ENCODE measurements at places on chromosomes 6 and 20. TPM values are rescaled to one million over a fixed set of nuclear protein-coding genes. Genes with fewer than 3 reads are reported as not detected.

The C6orf15 gene
- total RNA-seq = not detected

- DNase-seq = no peak
Observed at GRCh38 chr6:137361701-137362100, 132.5 kb downstream of the OLIG3 start.

DNA sequence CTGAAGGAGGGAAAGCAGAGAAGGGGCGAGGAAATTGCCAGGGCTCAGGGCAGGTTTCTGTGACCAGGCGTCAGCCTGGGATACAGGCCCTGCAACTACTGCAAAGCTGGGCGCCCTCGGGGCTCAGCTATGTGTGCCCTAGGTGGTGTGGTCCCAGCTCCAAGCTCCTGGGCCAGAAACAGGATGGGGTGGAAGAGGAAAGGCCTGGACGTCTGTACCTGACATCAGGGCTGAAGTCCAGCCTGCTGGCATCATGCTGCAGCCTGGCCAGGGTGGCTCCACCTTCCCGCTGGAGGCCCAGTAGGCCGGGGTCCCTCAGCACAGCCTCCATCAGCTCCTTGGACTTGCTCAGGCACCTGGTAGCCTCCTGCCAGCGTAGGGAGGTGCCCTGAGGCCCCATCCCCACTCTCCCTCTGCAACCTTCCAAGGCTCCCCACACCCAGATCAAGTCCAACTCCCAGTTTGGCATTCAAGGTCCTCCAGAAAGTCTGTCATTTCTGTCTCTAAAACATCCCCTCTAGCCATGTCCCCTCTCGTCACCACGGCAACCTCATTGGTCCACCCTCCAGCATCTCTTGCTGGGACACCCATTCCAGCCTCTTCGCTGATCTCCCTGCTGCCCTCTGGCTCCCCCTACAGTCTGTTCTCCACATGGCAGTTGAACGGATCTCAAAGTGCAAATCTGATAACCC lies 38.2 kb downstream of the KIAA1755 start:
- peak; percentile 43 for DNase-seq

DNA sequence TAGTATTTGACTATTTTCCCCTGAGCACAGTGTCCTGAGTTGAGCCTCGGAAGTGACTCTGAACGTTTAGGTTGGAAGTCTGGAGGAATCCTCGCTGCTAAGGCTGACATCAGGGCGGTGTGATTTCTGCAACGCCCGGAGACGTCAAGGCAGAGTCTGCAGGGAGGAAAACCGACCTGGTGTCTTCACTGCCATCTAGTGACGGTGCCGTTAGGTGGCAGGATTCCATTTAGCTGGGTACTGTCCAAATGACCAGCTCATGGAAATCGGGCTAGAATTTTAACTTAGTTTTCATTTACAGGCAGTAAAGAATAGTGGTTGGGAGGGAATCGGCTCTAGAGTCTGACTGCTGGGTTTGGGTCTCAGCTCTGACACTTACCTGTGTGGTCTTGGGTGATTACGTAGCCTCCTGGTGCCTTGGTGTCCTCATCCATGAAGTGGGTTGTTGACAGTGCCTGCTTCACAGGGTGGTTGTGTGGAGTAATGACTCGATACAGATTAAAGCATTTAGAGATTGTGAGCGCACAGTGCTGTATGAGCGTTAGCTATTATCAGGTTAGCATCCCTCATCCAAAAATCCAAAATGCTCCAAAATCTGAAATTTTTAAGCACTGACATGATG lies 35.0 kb downstream of the FOXF2 start:
- DNase-seq = peak; percentile 70

The PHACTR1 gene
- total RNA-seq = 3.3 TPM

- no peak for DNase-seq
Observed at GRCh38 chr6:80142586-80142985, 36.1 kb downstream of the BCKDHB start.

The OR2J1 gene
- total RNA-seq = not detected

GRCh38 chr6:109491207-109491938 lies 8.4 kb upstream of the ZBTB24 start:
- peak; percentile 11 for DNase-seq

The KCNB1 gene
- total RNA-seq = 0.02 TPM

The METTL24 gene
- total RNA-seq = not detected

DNA sequence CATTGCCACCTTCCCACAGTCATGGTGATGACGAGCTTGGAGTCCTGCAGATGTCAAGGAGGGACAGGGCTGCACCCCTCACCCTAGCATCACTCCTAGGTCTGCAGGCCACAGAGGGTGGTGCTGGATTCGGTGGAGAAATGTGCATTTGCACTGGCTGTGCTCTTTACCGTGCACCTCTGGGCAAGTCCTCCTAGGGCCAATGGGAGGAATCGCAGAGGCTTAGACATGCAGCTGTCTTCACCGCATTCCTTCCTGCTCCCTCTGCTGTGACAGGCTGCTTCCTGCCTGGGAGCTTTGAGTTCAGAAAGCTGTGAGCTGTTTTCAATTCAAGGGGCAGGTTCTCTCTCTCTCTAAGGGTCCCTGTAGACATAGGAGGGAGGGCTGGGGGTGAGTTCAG lies 85.1 kb downstream of the EDN3 start:
- DNase-seq = no peak

All from H4 (cell line).